Fibroblast of upper back skin (primary cell): ENCODE measurements at places on chromosomes 6 and 20.
A peak's percentile ranks its signal among the peaks of the same experiment; 100 is the strongest.

DNA sequence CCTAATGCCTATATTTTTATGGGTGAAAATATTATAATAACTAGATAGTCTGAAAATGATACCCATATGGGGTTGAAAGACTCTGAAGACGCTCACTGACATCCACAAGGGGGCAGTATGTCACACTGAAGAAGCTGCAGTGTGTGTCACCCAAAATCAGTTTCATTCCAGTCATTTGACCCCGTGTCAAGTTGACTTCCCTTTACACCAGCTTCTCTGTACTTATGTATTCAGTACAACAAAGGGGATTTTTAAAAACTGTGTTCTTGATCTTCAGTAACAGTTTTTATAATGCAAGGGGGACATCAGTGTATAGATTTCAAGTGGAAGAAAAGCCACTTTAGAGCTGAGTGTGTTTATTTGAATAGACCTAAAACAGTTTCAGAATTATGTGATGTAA is 19.3 kb downstream of the FAXC start:
- DNase-seq, result peak; percentile 68

DNA sequence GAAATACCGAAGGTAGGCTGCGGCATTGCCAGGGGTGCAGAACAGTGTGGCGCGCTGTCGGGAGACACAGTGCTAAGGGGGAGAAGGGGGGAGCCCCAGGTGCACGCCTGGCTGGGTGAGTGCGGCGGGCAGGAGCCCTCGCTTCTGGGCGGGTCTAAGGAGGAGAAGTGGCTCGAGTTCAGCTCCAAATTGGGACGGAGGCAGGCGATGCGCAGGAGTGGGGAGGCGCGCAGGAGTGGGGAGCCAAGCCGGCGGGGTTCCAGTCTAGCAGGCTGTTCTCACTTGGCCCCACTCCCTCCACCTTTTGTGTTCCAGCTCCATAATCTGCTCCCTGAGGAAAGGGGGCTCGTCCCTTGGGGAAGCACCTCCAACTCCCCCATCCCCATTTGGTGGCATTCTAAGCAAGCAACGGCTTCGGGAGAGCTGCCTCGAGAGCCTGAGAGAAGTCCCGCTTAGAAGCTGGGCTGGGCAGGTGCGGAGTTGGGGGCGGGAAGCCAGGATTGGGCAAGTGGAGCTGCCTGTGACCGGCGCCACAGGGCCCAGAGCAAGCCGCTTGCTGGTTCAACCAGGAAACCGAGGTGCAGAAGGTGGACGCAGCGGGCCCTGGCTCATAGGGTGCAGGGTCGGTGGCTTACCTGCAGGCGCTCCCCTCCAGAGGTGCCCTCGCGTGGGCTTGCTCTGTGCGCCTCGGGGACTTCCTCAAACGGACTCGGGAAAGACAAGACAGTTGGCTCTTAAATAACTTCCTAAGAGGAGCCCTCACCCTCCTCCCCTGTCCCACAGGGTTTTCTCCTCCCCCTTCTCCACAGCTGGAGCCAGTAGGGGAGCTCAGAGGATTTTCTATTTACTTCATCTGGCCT is at the start of gene F13A1:
Gene F13A1, minus strand, starts transcription at position 711 of the 860 bp plus-strand sequence. CDS start 1,998 bp downstream, outside the sequence.
- DNase-seq, result no peak

- DNase-seq, result peak; percentile 67
Observed at GRCh38 chr6:109795994-109796555, 105.0 kb downstream of the FIG4 start.

- DNase-seq, result no peak
Observed at GRCh38 chr6:49202924-49203536, 260.0 kb downstream of the MMUT start.

DNA sequence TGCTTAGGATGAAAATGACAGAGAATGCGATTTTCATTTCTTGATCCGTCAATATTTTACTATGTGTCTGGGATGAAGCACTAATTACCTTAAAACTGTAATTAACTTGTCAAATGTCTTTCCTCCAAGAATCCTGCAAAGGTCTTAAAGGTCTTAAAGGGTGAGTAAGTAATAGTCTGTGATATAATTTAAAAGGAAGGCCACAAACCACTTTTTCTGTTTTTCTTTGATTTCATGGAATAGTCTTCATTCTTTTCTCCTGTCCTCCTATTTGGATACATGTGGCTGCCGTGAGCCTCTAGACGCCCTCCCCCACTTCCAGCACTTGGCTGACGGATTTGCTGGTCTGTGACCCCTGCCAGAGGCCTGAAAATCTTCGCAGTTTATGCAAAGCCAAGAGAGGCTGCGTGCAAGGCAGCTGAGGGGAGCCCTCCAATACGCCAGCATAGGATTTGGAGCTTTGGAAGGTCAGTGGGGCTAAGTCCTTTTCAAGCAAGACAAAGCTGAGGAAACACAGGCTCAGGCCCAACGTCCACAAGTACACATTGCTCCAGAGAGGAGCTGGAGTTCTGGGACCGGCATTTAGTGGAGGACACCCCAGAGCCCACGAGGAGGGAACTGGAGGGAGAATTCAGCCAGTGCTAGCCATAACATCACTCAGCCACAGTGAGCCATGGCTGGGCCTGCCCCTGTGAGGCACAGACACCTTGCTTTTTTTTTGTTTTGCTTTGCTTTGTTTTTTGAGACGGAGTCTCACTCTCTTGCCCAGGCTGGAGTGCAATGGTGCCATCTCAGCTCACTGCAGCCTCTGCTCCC is 382.6 kb downstream of the SMOC2 start:
- peak; percentile 27 for DNase-seq

- no peak for DNase-seq
Observed at GRCh38 chr20:37649017-37649416, 44.8 kb upstream of the CTNNBL1 start.
